ENCODE measurements at places on chromosomes 16 and 17. TPM values are rescaled to one million over a fixed set of nuclear protein-coding genes. Genes with fewer than 3 reads are reported as not detected.

The BEAN1 gene
- not detected for total RNA-seq

The CES4A gene
- 8.1 TPM for total RNA-seq

The SERPINF2 gene
- total RNA-seq: 4.6 TPM

The HAS3 gene
- total RNA-seq: 0.81 TPM

The CD300E gene
- total RNA-seq: 0.54 TPM

The NLRC3 gene
- 58.7 TPM for total RNA-seq

The C16orf86 gene
- 15.9 TPM for total RNA-seq

The RASL10B gene
- 2.2 TPM for total RNA-seq

DNA sequence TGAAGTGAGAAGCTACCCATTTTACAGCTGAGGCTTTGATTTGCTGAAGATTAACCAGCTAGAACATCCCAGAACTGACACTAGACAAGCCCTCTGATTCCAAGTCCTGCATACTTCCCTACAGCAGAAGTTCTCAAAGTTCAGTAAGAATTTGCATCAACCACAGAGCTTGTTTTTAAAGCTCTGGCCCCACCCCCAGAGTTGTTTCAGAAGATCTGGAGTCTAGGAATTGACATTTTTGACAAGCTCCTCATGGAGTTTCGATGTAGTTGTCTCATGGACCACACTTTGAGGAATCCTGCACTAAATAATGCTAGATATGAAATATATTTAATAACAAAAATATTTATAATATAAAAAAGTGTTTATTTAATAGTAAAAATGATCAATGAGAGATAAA, 120.3 kb upstream of the ADAMTS18 start:
- DNase-seq: no peak

GRCh38 chr16:25013751-25014499, 1.2 kb downstream of the ARHGAP17 start:
- DNase-seq: no peak

- peak; percentile 64 for DNase-seq
These were observed 102.6 kb upstream of the CREBBP start for GRCh38 chr16:3983081-3983520.

DNA sequence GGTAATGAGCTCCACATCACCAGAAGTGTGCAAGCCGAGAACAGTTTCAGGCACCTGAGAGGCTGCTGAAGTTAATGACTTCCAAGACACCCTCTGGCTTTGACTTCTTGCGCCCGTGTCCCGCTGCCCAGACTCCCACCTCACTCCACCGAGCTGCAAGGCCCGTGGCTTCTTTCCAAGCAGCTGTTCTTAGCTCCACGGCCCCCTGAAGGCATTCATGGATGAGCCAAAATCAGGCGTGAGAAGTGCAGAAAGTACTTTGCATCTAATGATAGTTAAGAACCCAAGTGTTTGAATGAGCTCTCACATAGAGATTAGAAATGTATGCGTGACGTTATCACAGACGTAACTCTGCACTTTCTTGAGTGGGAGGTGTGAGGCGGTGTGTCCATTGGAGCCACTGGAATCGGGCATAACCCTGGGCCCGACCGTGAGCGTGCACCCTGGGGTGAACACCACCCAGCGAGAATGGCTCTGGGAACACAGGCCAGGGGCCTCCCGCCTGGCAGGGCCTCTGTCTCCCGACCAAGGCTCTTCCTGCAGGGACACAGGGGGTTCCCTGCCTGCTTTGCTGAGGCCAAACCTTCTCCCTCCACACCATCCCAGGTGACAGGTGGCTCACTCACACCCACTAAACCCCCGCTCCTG, 11.0 kb downstream of the NPTX1 start:
- DNase-seq: no peak

DNA sequence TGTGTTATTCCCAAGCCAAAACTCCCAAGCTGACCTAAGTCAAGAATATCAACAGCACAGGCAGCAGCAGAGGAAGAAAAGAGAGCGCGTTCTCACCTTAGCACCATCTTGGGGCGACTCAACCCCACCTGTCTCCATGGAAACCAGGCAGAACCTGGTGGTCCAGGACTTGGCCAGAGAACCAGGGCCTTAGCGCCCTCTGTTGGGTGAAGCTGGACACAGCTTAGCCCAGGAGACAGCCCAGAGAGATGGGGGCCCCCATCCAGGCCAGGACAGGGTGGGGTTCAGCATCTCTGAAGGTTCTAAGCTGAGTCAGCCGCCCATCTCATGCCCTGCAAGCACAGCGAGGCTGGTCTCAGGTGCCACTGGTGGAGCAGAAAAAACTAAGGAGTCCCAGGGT, 60.1 kb upstream of the TMEM132E start:
- peak; percentile 40 for DNase-seq

GRCh38 chr16:89330177-89330856, 112.8 kb downstream of the ZNF778 start:
- no peak for DNase-seq

DNA sequence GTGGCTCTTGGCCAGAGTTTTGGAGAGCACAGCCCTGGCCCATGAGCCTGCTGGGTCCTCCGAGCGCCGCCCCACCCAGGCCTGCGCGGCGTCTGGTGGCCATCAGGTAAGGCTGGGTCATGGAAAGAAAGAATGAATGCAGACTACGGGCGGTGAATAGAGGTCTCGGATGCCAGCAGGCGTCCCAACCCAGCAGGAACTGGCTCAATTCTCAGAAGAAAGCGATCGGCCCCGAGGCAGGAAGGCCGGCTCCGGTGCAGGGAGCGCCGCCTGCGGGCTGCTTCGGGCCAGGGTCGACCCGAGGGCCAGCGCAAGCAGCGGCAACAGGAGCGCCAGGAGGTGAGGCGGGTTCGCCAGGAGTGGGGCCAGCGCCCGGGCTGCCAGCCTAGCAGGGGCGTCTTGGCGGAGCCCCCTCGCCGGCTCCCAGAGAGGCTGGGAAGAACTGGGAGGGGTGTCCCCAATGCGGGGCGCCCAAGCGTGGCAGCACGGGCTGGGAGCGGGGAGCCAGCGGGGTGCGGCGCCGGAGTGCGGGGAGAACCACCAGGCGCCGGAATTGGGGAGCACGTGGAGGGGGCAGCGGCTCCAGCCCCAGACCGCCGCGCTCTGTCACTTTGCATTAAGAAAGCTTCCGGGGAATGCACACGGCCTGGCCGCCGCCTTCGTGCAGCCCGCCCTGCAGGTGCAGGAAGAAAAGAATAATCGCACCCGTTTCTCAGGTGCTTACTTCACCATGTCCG, 7.1 kb upstream of the TMC5 start:
- peak; percentile 19 for DNase-seq

GRCh38 chr17:61852857-61853256, 10.5 kb downstream of the BRIP1 start:
- DNase-seq: no peak

GRCh38 chr16:70694088-70694867, 8.4 kb upstream of the MTSS2 start:
- DNase-seq: no peak

- no peak for DNase-seq
These were observed 24.8 kb upstream of the ARHGAP23 start for GRCh38 chr17:38403491-38403890.

GRCh38 chr16:35485915-35486314, 2026.5 kb downstream of the TP53TG3F start:
- no peak for DNase-seq

DNA sequence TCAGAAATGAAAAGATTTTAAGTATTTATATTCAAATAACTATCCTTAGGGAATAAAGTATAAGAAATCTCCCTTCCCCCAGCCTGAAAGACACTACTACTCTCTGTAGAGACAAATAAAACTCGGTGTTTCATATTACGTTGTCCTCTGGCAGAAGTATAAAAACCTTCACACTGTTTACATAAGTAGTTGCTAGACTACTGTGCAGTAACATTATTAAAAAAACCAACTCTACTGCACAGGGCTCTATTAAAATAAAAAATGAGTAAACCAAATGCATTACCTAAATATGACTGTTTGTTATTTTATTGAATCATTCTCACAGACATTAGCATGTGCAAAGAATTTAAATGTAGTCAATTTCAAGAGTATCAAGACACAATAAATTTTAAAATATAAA, 67.4 kb downstream of the MED13 start:
- DNase-seq: no peak

DNA sequence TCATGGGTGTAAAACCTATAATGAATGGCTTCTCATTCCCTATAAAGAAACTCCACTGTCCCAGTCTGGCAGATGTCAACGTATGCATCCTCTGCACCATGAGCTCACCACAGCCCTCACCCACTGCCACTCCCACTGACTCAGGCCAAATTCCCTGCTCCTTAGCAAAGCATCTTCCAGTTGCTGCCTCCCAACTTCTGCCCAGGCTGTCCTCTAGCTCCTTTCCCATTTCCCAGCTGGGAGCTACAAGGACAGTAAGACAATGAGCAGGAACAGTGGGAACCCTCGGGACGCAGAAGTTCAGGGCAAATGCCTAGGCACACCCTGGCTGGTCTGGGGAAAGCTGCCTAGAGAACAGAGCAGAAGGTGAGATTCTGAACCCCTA, 9.1 kb upstream of the THAP11 start:
- DNase-seq: no peak

DNA sequence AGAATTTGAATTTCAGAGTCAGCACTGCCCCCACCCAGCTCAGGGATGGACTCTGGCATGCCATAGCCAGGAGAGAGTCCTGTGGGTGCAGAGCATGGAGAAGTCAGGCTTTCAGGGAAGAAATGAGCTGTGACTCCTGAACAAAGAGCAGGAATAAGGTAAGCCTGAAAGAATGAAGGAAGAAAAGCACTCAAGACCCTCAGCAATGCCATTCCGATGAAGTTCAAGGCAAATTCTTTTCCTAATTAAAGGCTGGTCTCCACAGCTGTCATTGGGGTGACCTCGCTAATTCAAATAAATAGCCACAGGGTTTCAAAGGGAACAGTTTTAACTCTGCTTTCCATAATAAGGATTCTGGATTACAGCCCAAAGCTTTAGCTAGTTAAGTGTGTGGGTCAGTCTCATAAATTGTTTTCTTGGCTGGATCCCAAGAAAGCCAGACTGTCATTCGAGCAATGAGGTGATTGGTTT, 31.7 kb downstream of the TOM1L2 start:
- DNase-seq: no peak

DNA sequence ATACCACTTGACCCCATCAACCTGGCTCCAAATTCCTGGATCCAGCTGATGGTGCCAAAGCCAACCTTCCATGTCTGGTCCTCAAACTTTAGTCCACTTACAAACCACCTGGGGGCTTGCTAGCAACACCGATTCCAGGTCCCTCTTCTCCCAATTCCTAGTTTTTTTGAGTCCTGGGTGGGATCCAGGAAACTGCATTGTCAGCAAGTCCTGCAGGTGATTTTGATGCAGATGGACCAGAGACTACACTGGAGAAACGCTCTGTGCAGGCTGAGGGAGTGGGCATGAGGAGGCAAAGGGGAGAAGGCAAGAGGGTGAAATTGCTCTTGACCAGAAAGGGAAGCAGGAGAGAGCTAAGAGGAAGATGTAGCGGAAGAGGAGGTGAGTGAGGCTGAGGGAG, 21.0 kb upstream of the NOS2 start:
- no peak for DNase-seq

All from hematopoietic multipotent progenitor cell (in vitro differentiated cells).